ENCODE measurements at places on chromosomes 4 and X. TPM values are rescaled to one million over a fixed set of nuclear protein-coding genes. Genes with fewer than 3 reads are reported as not detected.

Gene IL2
- not detected for total RNA-seq

Gene LRAT
- not detected for total RNA-seq

DNA sequence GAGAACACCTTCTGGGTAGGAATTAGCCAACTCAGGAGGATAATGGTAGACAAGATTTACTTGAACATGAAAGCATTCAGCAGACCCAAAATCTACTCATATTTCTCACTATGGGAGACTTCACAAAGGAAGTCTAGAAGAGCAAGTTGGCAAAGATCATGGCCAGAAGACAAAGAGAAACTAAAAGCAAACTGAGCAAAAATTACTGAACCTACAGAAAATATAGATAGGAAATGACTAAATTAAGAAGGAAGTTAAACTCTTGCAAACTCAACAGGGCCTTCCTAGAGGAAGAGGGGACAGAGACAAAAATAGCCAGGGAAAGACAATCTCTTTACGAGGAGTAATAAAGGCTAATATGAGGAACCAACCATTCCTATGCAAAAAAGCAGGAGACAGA, 18.7 kb downstream of the CORIN start:
- DNase-seq: no peak

DNA sequence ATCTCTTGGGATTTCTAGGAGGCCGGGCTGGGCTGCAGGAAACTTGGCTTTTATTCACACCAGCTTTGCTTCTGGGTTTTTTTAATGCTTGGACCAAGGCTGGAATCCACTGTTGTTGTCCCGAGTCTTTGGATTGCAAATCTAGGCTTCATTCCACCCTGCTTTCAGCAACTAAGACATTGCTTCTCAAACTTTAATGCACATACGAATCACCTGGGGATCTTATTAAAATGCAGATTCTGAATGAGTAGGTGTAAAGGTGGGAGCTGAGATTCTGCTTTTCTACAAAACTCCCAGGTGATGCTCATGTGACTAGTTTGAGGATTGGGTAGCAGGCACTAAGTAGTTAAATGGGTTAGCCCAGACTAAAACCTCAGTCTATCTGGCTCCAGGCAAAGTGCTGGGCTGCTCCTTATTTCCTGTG, 39.2 kb upstream of the GPC4 start:
- no peak for DNase-seq

DNA sequence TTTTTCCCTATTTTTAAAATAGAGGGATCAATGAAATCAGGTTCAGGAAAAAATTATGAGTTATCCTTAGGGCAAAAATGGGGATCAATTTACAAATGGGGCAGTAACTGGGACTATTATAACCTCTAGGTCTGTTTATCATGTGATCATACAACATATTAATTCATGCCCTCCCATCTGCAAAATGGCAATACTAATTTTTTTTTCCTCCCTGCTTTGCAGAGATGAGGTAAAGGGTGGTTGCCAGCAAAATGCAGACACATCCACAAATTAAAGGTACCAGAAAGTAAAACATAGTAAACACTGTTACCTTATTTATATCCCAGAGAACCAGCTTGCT, 467 bp downstream of the HSD17B11 start:
- no peak for DNase-seq

Gene LDB2
- total RNA-seq: 33.5 TPM

DNA sequence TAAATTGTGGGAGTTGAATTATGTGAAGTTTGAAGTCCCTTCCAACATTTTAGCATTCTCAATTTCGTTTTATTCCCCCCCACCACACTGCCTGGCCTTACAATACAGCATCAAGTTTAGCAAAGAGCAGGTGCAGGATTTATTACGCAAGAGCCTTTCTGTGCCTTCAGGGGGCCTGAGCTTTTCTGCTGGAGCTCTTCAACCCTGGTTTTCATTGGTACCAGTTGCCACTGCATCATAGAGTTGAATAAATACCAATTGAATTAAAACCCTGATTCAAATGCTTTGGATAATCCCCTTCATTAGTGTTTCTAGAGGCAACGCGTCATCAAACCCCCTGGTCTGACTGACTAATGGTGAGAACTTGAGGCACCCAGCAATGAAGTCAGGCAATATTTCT, 43.6 kb upstream of the KIT start:
- peak; percentile 5 for DNase-seq

DNA sequence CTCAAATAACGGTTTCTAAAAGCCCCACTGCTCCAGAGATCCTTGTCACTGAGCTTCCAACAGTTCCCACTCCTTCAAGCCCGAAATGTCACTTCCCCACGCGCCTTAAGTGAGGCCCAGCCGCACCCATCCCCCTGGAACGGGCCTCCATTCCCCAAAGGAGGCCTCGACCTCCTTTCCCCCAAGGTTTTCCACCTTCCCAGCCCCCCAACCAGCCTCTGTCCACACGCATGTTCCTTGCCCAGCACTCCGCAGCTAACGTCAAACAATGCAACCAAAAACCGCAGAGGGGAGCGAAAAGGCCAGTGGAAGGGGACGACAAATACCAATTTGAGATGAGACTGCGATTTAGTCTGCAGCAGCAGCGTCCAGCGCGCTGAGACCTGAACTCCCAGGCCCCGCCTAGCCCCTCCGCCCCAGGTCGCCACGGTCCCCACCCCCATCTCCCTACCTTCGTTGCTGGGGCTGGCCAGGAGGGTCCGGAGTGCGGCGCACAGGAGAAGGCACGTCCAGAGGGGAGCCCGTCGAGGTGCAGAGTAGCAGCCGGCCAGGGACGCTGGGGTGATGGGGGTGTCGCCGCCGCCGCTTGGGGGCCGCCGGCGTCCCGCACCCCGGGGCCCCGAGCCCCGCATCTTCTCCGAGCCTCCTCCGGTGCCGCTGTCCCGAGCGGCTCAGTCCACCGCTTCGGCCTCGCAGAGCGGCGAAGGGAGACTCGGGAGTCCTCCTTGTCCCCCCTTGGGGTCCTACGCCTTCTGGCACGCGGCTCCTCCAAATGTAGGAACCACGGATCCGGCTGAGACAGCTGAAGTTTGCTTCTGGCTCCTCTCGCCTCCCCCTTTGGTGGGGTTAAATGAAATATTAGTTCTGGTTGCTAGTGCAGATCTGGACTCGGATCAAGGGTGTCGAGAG, 924 bp downstream of the EPHA5 start:
- peak; percentile 58 for DNase-seq

Gene ATP1B4
- not detected for total RNA-seq

Gene MAGEB2
- 0.12 TPM for total RNA-seq

Gene CLDN22
- total RNA-seq: 0.05 TPM

DNA sequence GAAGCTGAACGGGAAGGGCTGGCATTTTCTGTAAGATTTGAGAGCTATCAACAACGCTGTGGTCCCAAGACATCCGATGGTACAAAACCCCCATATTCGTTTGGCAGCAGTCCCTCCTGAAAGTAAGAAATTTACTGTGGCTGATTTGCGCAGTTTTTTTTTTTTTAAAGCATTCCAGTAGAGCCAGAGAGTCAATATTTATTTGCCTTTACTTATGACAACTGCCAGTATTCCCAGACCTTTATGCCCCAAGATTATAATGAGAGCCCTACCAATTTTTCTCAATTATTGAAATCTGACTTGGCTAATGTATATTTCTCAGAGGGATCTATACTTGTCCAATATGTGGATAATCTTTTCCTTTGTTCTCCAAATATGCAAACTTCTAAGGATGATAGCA, 157.5 kb upstream of the SPIN4 start:
- DNase-seq: no peak

Gene ZCCHC12
- total RNA-seq: 0.05 TPM

All from M059J (cell line).